ENCODE measurements at places on chromosomes 3 and 15.

DNA sequence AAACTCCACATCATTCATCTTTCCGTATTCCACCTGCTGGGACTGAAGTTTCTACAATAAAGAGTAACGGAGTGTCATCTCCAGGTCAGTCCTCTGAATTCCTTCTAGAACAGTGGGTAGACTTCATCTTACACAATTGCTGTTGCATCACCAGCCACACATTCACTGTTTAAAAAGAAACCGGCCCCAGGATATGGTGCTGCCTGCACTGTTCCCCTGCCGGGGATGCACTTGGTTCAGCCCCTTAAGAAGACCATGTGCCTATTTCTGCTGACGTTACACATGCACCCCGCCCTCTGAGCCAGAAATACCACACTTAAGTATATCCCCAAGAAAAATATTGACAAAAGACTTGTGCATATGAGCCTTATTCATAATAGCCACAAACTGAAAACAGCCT is 233.4 kb downstream of the FEZF2 start:
- no peak for DNase-seq

DNA sequence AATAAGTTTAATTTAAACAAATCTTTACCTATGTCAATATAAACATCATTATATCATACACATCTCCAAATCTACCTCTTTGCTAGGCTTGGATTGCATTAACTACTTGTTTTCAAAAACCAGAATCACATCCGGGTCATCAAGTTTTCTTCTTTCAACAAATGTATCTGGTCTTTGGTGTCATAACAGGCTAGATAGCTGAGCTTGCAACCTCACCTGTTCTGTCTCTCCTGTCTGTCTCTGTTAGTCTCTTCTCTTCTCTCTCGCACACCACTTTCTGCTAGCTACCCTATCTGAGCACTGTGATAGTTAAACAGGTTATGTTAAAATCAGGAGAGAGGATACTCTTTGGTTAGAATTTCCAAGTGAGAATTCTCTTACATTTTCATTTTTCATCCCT is 6.7 kb downstream of the FOXB1 start:
- DNase-seq, result no peak

GRCh38 chr3:4670352-4670751 is 177.2 kb downstream of the ITPR1 start:
- DNase-seq, result no peak

GRCh38 chr3:71579935-71580406 is 3.6 kb downstream of the FOXP1 start:
- no peak for DNase-seq

GRCh38 chr3:107325446-107325845 is 51.8 kb upstream of the CCDC54 start:
- no peak for DNase-seq

DNA sequence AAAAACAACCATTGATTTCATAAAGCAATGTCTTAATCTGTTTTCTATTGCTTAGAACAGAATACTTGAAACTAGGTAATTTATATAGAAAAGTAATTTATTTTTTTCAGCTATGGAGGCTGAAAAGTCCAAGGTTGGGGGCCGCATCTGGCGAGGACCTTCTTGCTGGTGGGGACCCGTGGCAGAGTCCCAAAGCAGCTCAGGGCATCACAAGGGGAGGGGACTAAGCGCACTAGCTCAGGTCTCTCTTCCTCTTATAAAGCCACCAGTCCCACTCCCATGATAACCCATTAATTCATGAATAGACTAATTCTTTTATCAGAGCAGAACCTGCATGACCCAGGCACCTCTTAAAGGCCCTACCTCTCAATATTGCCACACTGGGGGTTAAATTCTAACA is 87.2 kb upstream of the KLF13 start:
- no peak for DNase-seq

- DNase-seq, result no peak
These were observed 65.2 kb downstream of the TLE3 start for GRCh38 chr15:70032509-70032908.

Data from stimulated activated CD8-positive, alpha-beta memory T cell treated with anti-CD3 and anti-CD28 coated beads, Interleukin-2, amount 100 ng/mL, for 48 hours (primary cell).